T-helper 2 cell treated with Interferon-gamma antibody and Interleukin-4, amounts not matched to agents 5 μg/mL and 100 μg/mL, for 36 hours (primary cell): ENCODE measurements at places on chromosomes 7 and 10.

DNA sequence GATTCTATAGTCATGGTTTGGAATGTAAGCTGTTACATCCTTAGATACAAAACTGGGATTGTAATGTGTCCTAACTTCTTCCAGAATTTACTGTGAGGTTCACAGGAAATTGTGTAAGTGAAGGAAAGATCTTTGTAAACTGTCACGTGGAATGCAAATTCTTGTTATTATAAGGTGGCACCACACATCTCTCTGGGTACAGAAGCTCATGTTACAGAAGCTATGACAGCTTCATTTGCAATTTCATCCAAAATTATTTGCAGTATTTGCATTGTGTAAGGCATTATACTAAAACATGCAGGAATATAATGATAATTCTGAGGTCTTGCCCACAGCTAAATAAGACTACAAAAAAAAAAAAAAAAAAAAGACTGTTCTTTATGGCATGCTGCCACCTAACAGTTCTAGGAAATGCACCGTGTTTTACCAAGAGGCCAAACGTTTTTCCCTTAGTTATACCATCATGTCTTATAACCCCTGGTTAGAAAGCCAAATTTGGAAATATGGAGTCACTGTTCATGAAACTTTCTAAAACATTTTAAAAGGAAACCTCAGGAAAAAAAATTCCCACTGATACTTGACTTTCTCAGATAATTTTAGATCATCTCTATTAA lies 17.6 kb downstream of the MINDY3 start:
- no peak for DNase-seq

DNA sequence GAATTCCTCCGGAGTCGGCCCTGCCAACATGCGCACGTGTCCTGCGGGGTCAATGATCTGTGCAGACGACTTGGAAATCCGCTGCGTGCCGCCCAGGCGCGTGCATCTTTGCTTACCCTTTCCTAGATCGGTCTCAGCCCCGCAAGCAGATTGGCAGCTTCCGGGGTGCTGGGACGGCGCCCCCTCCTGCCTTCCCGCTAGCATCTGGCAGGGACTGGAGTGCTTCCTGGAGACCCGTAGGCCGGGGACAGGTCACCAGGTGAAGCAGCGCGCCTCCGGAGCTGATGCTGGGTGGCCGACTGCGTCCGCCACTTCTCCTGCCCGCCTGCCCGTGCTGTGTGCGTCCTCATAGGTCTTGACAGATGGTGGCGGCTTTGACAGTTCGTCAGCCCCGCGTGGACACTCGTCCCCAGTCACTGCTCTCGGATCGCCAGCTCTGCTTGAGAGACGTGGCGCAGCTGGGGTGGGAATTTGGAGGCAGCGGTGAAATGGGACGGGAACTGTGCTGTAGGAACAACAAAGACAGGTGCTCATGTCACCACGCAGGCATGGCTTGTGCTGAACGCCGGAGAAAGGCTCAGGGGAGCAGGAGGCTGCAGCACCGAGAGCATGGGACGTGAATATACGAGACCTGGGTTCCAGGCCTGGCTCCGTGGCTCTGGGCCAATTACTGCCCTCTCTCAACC lies 21.9 kb upstream of the KCNK18 start:
- no peak for DNase-seq

DNA sequence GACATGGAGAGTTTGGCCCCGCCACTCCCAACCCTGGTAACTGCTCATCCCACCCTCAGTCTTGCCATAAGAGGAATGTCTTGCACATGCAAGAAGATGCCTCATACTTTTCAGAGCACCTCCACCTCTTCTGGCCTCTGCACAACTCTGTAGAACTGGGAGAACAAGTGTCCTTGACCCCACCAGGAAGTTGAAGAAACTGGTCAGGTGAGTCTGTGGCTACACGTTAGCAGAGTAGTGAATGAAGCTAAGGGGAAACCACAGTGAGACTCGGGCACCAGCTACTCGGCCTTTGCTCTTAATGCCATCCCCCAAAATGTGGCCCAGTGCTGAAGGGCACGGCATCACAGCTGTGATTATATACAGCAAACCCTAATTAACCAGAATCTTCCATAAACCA lies 110.1 kb downstream of the ARID5B start:
- DNase-seq: no peak

GRCh38 chr7:15326044-15326644 lies 235.7 kb downstream of the AGMO start:
- DNase-seq: no peak

GRCh38 chr7:94135180-94135579 lies 131.0 kb upstream of the BET1 start:
- DNase-seq: no peak

- no peak for DNase-seq
These were observed 506 bp downstream of the CTTNBP2 start for GRCh38 chr7:117872561-117873309.

DNA sequence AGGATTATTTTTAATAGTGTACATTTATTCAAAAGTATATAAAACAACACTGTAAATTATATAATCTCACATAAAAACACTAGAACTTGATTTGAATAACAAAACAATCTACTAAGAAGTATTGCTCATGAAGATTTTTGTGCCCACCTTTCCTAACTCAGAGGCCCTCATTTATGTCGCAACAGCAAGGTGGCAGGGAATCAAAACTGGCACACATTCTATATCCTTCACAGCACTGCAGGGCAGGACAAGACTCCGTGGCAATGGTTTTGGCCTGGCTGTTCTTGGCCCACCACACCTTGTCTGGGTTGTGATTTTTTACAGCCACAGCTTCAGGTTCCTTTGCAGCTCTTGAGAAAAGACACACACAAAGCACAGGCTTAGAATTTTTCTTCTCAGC lies 3.4 kb upstream of the CUZD1 start:
- no peak for DNase-seq

- DNase-seq: no peak
These were observed 22.0 kb downstream of the UMAD1 start for GRCh38 chr7:7662527-7662926.

DNA sequence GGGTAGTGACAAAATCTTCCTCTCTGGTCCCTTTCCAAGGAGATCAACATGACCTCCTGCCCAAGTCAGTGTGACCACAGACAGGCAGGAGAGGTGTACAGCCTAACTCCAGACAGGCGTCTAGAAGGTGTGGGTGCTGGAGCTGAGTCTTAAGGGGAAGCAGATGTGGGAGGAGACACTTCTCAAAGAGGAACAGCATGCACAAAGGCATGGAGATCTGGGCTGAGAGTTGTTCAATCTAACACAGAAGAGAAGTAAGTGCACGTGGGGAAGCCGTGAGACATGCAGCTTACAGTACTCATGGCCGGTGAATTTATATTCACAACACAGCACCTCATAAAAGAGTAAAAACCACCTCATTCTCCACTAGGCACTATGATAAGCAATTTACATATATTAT lies 23.8 kb upstream of the GSDME start:
- DNase-seq: no peak

- no peak for DNase-seq
These were observed 243.0 kb downstream of the PLXNA4 start for GRCh38 chr7:132333301-132333700.

GRCh38 chr7:139813151-139813550 lies 15.9 kb upstream of the TBXAS1 start:
- no peak for DNase-seq

DNA sequence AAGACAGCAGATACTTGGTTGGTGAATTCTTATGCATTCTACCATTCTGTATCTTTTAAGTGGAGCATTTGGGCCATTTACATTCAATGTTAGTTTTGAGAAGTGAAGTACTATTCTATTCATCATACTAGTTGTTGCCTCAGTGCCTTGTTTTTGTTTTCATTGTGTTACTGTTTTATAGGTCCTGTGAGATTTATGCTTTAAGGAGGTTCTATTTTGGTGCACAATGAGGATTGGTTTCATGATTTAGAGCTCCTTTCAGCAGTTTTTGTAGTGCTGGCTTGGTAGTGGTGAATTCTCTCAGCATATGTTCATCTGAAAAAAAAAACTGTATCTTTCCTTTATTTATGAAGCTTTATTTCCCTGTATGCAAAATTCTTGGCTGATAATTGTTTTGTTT lies 23.3 kb upstream of the WNT2 start:
- DNase-seq: no peak

GRCh38 chr7:40717242-40717641 lies 582.4 kb downstream of the SUGCT start:
- peak; percentile 18 for DNase-seq

DNA sequence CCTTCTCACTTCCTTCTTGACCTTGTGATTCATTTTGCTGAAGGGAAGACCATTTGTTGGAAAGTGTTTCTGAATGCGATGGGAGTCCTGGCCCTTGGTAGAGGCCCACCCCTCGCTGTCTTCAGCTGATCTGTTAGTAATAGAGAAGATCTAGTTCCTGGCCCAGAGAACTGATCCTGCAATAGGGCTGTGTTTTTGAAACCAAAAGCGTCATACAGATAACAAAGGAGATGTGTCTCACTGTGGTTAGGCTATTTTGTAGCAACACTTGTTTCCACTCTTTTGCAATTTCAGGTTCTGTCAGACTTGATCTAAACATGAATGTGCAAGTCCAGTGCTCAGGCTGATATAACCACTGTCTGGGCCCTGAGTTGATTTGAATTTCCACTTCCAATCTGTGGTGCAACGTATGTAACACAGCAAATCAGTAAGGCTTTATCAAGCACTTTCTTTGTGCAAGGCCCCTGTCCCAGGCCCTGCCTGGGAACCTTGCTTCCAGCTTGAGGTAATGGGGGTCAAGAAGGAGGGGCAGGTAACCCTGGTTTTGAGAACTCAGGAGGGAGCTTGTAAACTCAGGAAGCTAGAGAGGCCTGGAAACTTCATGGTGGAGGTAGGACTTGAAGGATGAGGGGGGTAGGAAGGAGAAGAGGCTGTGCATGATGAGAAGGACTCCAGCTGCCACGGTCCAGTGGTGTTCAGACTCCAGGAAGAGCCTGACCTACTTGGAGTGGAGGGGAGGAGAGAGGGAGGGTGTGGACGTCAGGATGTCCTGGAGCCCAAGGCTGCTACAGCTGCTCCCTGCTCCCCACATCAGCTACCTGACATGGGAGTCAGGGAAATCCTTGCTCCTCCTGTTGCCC lies 42.2 kb upstream of the SRGN start:
- DNase-seq: peak; percentile 71

DNA sequence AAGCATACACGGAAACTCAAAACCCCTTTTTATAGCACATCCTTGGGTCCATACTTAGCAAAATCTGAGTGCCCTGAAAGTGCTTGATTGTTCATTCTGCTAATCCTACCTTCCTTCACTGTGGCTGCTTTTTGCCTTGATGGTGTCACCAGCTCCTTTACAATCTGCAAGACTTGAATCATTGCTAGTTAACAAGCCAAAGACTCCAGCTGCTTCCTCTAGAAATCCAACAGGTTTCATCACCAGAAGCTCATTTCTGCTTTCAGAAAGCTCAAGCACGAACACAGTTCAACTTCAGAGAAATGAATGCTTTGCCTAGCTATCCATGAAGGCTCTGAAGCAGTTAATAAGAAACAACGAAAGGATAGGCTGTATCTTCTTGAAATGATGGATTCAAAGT lies 38.0 kb downstream of the USP6NL start:
- DNase-seq: no peak
